NCI-H460 (cell line): ENCODE measurements at places on chromosomes 11 and 22. TPM values are rescaled to one million over a fixed set of nuclear protein-coding genes. Genes with fewer than 3 reads are reported as not detected.

Gene DNAJB7
- total RNA-seq, result not detected in 2 replicates

Gene P2RY6
- total RNA-seq, result not detected in 2 replicates

DNA sequence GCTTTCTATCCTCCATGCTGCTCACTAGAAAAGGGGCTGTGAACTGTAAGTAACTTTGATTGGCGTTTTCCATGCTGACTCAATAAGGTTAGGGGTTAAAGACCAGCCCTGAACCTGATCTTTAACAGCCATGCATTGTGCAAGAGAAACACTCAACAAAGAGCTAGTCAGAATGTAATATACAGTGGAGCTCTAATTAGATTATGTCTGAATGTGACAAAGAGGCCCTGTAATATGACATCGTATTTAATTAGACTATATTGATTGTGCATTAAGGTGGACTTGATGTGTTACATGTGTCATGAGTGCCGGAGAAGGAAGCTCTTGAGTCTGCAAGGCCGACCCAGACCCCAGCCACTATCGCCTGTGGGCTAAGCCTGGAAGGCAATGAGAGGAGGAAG lies 70.5 kb downstream of the PKNOX2 start:
- DNase-seq, result no peak

- DNase-seq, result no peak
Observed at GRCh38 chr11:37110385-37110784, 512.3 kb upstream of the RAG2 start.

Gene ATG13
- 44.4 and 44.7 TPM in 2 replicates for total RNA-seq

- DNase-seq, result no peak
Observed at GRCh38 chr22:37930270-37930951, 23.0 kb downstream of the C22orf23 start.
